ENCODE measurements at places on chromosomes 1 and 21. TPM values are rescaled to one million over a fixed set of nuclear protein-coding genes. Genes with fewer than 3 reads are reported as not detected.
A peak's percentile ranks its signal among the peaks of the same experiment; 100 is the strongest.

The LIPI gene
- total RNA-seq = not detected

The C1QA gene
- not detected for total RNA-seq

The GJA4 gene
- not detected for total RNA-seq

The UBQLN4 gene
- total RNA-seq = 24.4 TPM

The C1orf210 gene
- not detected for total RNA-seq

The SLC45A1 gene
- total RNA-seq = not detected

DNA sequence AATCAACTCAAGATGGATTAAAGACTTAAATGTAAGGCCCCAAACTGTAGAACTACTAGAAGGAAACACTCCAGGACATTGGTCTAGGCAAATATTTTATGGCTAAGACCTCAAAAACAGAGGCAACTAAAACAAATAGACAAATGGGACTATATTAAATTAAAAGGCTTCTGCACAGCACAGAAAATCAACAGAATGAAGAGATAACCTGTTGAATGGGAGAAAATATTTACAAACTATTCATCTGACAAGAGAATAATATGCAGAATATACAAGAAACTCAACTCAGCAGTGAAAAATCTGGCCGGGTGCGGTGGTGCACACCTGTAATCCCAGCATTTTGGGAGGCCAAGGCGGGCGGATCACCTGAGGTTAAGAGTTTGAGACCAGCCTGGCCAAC, 84.1 kb upstream of the HNRNPU start:
- DNase-seq = no peak

DNA sequence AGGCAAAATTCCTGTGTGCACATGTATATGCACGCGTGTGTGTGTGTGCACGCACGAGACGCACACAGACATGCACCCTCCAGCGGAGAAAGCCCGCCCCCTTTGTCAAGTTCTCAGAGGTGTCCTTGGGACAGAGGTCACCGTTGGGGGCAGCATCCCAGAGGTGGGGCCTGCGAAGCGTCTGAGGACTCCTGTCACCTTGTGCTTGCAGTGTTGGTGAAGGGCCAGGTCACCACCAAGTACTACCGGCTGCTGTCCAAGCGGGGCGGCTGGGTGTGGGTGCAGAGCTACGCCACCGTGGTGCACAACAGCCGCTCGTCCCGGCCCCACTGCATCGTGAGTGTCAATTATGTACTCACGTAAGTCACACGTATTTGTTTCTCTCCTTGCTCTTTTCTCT, 42.6 kb downstream of the SIM2 start:
- DNase-seq = no peak

GRCh38 chr1:80656641-80657040, 1144.1 kb upstream of the ADGRL2 start:
- no peak for DNase-seq

GRCh38 chr1:28526886-28527285, 21.0 kb downstream of the RCC1 start:
- no peak for DNase-seq

GRCh38 chr1:235012436-235013210, 116.0 kb downstream of the TOMM20 start:
- DNase-seq = no peak

DNA sequence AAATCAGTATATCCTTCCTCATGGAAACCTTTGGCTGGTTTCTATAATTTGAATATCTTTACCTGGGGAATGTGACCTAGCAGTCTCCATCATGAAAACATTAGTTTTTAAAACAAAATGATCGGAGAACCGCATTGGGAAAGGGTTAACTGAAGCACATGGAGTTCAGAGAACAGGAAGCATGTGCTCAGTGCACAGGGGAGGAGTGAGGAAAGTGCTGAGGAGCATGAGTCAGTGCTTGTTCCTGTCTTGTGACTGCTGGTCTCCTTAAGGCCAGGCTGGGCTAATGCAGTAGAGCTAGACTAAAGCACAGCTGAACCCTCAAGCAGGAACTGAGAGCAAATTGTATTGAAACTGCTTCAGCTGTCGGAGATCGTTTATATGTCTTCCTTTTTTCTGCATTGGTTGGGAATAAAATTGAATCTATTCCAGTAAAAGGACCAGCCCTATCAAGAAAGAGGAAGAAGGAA, 5.8 kb downstream of the IFI16 start:
- peak; percentile 84 for DNase-seq

DNA sequence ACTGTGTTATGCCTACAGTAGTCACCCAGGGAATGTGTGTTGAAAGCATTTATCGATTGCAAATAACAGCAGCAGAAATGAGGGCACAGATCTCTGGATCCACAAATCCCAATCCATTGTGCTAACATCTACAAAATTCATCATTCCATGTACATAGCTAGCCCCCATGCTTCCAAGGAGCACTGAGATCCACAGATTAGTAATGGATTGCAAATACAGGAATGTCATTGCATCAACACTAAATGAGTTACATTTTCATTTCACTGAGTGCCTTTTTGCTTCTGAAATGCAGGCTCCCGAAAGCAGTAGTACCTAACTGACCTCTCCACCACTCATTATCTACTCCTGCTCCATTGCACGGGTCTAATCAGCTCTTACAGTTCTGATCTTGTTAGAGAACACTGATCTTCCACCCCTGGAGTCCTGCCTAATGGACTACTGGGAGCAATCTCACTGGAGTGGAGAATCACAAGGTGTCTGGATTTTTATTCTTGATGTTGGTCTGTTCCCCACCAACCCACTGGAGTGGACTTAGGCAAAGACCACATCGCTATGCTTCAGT, 30.5 kb downstream of the ASTN1 start:
- no peak for DNase-seq

GRCh38 chr1:36300526-36300925, 5.6 kb upstream of the SH3D21 start:
- no peak for DNase-seq

DNA sequence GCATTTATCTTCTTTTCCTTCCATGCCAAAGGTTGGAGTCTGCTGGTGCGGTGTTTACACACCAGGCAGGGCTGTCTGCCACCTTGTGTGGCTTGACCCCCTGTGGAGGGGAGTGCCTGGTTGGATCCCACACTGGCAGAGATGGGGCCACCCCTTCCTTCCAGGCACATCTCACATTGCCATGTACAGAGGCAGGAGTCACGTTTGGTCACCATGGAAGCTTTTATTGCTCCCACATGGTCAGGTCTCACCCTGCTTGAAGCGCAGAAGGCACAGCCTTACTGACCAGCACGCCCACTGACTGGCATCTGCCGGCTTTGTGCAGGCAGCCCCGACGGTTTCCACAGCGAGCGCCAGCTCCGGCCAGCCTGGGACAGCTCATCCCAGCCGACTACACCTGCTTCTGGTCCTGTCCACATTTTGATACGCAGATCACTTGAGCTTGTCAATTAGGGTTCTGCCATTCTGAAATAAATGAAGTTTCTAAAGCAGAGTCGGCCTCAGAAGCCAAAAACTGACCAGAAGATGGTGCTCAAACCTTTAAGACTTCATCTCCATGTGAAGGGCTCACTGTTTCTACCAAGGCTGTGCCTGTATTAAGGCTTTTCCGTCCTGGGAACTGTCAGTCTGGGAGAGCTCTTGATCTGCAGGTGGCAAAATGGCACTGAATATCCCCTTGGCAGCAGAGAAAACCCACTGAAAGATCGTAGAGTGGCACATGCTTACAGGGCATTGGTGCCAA, 35.6 kb upstream of the EPHA8 start:
- no peak for DNase-seq

- no peak for DNase-seq
Observed at GRCh38 chr1:30572192-30572591, 151.2 kb downstream of the MATN1 start.

GRCh38 chr1:16073490-16074119, at the start of gene FAM131C:
Gene FAM131C, minus strand, starts transcription at chr1:16073651. Its CDS starts 209 bp downstream, at chr1:16073442.
- DNase-seq = no peak

GRCh38 chr1:24622218-24622617, 20.9 kb upstream of the SRRM1 start:
- no peak for DNase-seq

DNA sequence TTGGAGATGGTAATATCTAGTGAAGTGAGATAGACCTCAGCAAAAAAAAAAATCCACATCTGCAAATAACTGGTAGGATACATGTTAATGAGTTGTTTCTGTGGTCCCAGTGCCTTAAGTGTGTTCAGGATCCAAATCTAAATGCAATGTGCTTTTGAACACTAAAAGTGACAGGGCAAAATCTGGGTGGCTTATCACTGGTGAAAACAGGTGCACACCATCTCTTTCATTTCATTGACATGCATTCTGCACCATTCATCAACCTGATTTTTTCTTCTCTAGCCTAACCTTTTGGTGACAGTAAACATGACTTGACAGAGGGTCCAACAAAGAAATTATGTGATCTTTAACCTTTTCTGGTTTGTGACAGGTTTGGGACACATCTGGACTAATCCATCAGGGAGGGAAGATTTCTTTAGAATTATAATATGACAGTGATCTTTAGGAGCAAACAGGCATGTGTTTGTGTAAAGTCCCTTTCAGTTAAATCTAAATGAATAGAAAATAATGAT, 201.6 kb upstream of the NEGR1 start:
- no peak for DNase-seq

DNA sequence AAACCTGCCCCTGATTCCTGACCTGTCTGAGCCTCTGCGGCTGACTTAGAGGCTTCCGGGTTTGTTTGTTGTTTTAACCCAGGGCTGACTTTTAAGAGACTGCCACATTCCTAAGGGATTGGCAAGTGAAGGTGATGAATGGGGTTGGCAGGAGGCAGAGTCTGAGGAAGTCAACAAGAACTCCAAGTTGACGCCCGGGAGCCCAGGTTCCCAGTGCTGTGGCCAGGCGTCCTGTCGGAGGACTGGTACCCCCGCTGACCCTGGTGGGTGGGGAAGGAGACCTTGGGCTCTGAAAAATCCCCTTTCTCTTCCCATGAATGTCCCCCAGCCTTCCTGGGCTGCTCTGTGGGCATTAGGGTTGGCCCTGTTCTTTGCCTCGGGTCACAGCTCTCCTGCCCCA, 19.7 kb upstream of the EPS8L3 start:
- peak; percentile 83 for DNase-seq

DNA sequence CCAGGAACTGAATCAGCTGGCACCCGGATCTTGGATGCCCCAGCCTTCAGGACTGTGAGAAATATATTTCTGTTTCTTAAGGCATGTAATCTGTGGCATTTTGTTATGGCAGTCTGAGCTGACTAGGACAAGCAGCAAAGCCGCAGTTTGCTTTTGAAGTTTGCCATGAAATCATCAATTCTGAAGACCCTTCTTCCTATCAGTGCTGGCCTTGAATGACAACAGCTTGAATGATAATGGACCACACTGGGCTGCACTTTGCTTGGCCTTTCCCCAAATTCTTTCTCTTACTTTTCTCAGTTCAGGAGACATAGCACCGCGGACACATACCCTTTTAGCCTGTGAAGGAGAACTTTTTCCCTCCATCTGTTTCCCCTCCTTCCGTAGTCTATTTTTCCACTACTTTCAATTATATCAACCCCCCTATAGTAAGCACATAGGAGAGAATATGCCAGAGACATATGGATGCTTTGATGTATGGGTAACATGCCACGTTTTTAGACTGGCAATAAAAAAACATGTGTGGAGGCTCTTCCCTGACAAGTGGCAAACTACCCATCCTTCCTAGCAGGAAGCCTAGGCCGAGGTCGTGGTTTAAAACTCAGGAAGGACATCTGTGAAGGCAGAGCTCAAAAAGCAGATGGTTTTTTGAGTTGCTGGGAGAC, 42.9 kb downstream of the HLX start:
- DNase-seq = no peak

GRCh38 chr1:248914796-248915381, 8.9 kb downstream of the PGBD2 start:
- no peak for DNase-seq

DNA sequence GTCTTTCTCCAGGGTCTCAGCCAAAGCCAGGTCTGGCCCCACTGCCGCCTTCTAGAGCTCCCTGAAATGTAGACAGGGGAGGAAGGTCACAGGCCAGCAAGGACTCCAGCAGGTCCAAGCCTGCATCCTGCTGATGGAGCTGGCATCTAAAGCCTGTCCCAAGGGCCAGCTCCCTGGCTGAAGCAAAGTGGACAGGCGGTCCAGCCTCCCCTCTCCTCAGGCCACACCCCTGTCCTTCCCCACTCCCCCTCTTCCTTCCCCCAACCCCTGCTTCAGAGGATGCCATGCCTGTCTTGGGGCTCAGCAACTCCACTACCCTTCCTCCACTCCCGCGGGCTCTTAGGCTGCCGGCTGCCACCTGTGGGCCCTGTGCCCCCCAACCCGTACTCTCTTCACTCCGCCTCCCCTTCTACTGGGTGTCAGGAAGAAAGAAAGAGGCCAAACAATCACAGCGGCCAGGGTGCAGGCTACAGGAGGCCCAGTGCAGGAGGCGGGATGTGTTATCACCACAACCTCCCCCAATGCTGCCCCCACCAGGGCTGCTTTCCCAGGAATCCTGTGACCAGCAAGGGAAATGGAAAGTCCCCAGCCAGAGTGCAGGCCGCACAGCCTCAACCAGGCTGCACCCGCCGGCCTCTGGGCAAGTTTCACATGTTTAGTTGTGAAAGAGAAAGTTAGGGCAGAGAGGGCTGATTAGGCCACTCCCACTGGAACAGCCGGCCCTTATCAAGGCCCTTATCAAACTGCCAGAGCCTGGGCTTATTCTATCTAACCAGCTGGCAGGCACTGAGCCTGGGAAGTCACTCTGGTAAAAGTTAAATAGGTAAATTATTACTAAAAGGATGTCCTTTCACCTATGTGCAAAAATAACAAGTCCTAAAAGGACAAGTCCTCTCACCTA, 34.1 kb downstream of the ACOT7 start:
- peak; percentile 90 for DNase-seq

- DNase-seq = no peak
Observed at GRCh38 chr1:248824301-248824700, 1.4 kb downstream of the SH3BP5L start.

DNA sequence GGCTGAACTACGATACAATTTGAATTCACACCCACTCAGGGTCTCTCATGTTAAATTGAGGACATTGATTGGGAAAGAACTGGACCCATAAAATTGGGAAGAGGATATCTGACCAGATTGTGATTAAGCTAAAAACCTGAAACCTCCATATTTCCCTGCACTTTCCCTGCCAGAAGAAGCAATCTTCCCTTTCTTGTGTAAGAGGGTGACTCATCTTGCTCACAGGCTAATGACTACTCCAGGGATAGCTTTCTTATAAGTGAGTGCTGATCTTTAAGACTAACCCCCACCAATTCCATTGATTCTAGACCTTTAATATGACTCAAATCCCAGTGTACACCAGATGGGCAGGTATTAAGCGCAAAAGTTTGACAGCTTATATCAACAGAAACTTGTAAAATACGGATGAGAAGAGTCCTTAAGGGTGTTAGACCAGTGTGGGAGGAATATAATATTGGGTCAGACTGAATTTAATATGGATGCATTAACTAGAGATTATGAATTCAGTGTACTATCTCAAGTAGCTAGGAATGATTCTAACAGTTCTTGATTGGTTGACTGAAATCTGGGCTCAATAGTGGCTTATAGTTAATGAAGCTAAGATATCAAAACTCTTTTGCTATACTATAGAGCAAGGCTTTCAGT, 12.1 kb upstream of the SGIP1 start:
- DNase-seq = peak; percentile 58

GRCh38 chr1:24929398-24930259, 447 bp downstream of the RUNX3 start:
- DNase-seq = no peak

DNA sequence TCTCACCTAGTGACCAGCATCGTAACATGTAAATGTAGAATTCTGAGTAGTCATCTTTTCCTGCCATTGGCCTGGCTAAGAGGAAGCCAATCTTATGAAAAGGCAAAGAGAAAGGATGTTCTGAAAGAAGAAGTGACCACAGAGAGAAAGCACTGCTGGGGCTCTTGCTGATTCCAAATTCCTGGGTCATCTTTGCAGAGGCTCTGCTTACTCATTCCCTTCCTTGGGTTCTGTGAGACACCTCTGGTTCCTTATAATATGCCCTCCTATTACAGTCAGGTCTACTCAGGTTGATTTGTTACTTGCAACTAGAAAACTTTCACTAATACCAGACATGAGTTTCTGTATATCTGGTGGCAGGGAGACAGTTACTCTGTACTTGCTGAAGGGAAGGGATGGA, 198.8 kb upstream of the C8B start:
- DNase-seq = no peak
